NCI-H748 treated with DMSO at 0.1 percent for 48 hours (cell line): ENCODE measurements at places on chromosomes 2 and 18.

DNA sequence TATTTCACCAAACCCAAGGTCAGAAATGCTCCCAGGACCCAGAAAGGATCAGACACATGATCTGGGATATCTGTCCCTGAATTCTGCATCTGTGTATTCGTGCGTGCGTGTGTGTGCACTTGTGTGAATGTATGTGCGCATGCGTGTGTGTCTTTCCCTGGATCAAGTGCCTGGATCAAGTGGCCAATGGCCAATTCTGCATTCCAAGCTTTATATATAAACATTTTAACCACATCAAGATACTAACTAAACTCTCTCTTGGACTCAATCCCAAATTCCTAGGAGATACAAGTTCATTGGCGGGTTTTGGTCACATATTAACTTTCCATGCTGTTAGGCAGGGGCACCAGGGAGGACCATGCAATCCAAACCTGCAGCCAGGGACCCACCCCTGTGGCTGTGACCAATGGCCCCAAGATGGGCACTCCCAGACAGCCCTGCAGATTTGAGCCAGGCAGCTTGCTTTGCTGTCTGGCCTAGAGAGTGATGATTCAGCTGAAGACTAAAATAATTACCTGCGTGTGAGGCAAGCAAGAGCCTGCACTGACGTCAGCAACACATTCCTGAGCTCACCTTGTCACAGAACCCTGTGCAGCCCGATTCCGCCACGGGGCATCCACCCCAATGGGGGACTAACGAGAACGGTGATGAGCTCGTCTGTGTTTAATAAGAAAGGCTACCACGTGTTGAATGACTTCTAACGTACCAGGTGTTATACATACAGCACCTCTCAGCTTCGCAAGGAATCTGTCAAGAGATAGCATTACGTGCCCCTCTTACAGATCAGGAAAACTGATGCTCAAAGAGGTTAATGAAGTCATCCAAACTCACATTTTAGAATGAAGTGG is 45.3 kb upstream of the ROCK2 start:
- no peak for DNase-seq

GRCh38 chr18:58698701-58699193 is 27.5 kb downstream of the MALT1 start:
- DNase-seq: no peak

- DNase-seq: no peak
These were observed 330.6 kb downstream of the CYRIA start for GRCh38 chr2:16334886-16335603.

DNA sequence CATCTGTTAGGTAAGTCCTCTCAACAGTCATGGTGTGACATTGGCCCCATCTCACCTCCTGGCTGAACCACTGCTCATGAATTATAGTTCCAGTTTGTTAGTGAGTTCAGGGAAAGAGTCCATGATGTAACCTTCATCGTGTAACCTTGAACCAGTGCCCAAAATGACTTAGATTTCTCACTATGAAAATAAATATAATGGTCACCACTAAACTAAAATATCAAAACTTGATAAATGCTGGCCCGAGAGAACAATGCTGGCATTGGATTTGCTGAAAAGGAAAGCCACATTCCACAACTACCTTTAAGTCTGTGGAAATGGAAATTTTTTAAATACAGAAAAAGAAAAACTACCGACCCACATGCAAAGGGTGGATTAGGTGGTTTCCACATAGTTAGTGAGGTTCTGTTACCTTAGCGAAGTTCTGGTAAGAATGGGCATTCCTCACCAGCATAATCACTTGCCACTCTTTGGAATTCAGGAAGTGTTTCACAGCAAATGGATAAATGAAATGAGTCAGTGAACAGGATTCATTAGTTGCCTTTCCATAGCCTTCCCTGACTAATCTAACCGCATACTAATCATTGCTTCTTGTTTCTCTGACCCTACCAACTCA is 133.9 kb upstream of the CTAGE1 start:
- no peak for DNase-seq

- no peak for DNase-seq
These were observed 184.5 kb downstream of the TCF4 start for GRCh38 chr18:55403421-55403949.
